ENCODE measurements at places on chromosomes 6 and 20.

DNA sequence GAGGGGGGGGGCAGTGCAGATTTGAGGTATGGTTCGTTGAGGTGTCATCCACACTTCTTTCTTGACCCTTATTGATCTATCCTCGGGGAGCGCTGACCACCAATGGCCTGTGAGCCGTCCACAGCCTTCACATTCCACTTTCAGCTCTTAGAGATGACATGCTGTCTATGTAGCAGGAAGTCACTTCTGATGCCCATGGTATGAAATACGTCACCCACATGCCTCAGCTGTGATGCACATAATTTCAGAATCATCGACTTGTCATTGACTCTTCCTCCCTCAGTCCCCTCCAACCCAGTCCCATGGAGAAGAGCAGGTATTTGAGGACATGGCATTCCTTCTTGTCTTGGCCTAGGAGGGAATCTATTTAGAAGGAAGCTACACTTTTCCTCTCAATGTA, 4.7 kb upstream of the ADGRF5 start:
- DNase-seq, result no peak

- no peak for DNase-seq
Measured at GRCh38 chr6:139698526-139699176, 324.2 kb upstream of the CITED2 start.

DNA sequence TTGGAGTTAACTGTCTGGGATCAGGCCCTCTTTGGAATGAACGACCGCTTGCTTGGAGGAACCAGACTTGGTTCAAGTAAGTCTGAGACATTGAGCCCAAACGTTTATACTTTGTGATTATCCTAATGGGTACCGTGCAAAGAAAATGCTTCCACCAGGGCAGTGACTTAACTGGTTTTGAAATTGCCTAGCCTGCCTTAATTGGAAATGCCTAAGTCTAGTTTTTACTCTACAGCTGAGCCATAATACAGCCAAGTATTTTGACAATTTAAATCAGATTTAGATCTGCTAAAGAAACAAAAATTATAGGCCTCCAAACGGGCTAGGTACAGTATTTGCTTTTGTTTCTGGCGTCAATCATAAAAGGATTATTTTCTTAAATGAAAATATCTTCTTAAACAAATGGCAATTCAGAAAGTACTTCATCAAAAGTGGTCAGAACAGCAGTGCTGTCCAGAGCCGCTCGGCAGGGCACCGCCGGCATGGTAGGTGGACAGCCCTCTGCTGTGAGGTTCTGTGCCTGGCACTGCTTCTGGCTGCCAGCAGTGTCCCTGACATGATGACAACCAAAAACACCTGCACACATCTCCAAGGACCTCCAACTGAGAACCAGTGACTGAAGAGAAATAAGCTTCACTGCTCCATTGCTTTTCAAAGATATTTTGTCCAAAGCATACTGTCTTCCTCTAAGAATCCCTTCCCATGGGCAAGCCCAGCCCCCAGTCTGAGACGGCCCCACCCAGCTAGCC, 55.6 kb downstream of the EZR start:
- no peak for DNase-seq

- no peak for DNase-seq
Measured at GRCh38 chr6:118705544-118706491, 54.4 kb upstream of the CEP85L start.

DNA sequence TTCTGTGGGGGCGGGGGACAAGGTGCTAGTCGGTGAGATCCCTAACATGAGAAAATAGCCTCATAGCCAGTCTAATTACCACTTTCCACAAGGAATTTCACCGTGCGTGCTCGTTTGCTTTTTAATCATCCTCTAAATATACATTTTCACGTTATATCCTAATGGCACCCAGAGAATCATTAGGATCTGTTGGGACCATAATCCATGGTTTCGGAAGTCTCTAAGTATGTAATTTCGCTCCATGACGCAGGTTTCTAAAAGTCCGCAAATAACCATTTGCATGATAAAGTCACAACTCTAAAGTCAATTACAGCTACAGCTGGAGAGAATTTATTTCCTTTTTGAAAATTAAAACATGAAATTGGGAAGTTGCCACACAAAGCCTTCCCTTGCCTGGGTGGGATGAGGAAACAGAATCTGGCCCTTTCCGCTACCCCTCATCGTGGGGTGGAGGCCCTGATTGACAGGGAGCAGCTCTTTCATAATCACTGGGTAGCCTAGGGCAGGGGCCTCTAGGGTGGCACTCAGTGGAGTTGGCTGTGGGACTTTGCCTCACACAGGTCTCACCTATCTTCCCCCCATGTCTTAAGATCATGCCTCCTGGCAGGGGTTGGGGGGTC, 81.9 kb downstream of the LRFN2 start:
- DNase-seq, result no peak

DNA sequence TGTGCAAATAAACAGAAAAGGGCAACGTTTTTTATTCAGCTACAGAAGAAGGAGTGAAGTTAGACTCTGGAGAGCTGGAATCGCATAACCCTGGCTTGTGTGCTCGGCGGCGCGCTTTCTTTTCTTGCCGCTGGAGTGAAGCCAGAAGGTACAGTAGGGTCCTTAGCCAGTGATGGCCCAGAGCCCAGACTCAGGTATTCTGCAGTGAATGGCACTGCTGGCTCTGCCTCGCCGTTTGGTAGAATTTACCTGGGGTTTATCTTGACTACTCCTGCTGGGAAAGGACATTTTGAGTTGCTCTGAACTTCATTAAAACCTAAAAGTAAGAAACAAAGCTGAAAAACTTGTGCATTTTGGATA, 56.9 kb upstream of the TIAM2 start:
- DNase-seq, result no peak

- no peak for DNase-seq
Measured at GRCh38 chr6:76702187-76702586, 629.7 kb upstream of the IMPG1 start.

DNA sequence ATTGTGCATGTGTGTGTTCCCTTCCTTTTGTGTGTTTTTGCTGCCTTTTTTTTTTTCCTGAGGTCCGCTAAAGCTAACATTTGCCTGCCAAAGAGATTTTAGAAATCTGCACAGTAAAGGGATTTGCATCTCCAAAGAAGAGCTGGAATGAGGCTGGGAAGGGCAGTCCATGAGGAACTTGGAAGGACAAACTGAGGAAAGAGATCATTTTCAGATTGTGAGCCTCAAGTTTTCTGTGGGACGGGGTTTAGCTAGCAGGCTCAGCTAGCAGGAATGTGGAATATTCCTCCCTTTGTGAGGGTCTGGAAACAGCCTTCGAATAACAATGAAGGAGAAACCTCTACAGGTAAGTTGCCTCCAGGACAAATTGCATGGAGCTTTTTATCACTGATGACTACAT, 3.8 kb downstream of the INSM1 start:
- no peak for DNase-seq

DNA sequence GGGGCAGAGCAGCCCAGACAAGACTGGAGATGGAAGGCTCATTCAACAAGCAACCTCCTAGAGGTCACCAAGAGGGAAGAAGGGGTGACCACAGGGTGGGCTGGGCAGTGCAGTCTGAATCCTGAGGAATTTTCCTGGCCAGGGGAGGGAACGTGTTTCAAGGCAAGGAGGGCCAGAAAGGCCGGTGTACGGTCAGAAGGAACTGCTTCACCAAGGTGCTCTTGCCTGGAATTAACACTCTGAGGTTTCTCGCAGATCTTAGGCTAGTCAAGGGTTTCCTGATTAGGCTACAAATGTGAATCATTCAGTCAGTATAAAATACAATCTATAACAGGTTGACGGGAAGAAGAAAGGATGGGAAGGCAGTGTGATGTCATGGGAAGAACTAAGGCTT, 199.3 kb downstream of the LRFN2 start:
- no peak for DNase-seq

- DNase-seq, result no peak
Measured at GRCh38 chr6:41636833-41637193, 1.5 kb upstream of the MDFI start.

DNA sequence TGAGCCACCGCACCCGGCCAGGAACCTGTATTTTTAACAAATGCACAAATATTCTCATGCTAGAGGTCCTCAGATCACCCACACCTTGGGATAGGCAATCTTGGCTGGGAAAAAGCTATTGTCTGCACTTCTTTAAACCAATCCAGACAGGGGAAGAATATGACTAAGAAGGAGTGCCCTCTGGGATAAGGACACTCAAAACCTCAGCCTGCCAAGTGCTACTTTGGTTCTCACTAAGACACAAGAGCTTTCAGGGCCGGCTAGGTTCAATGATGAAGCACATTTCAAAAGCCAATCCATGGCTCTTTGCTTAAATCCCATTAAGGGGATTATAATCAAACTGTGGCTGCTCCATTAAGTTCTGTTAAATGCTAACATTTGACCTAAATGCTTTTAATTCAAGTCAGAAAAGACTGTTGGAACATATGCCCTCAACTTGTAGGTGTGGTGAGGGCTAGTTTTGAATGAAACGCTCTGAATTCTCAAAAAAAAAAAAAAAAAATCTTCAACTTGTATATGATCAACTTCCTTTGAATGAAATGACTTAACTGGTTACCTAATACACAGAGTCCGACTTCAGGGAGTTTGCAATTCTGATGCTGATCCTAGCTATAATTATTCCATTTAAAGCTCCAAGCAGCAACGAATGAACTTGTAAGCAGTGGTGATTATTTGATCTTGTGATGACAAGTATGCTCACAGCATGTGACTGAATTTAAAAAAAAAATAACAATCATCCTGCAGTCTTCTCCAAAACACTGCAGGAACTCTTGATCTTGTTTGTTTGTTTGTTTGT, 56.6 kb downstream of the SLC23A2 start:
- no peak for DNase-seq

DNA sequence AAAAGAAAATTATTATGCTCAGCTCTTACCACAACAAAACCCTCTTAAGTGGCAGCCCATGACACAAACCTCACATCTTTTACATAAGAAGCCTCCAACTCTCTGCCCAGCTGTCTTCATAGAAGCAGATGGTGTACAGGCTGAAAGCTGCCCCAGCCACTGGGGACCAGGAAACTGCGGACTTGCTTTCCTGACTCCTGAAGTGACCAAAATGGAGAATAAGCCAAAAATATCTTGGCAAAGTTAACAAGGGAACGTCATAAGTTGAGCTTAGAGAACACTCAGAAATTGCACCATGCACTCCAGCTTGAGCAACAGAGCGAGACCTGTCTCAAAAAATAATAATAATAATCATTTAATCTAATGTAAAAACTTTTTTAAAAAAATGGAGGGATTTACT, 160.3 kb upstream of the CDYL start:
- no peak for DNase-seq

DNA sequence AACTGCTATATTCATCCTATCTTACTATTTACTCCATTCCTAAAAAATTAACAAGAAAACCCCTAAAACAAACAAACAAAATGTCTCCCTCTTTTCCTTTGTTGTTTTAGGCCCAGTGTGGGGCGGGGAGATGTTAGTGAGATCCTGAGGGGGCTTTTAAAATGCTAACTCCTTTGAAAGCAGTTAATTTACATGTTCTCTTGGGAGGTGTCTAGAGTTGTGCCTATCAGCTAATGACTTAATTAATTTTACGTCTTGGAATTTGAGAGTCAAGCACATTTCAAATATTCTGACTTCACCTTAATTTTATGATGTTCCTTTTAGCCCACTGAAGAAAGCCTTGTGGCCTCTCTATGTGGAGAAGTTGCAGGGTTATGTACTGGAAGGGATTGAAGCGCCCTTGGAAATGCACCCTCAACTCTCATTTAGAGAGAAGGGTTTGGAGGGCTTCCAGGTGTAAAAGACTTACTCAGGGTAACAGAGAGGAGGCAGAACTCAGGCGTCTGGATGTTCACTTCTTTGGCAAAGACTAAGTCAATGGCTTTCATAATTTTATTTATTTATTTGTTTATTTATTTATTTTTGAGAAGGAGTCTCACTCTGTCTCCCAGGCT, 4.9 kb downstream of the SASH1 start:
- no peak for DNase-seq

DNA sequence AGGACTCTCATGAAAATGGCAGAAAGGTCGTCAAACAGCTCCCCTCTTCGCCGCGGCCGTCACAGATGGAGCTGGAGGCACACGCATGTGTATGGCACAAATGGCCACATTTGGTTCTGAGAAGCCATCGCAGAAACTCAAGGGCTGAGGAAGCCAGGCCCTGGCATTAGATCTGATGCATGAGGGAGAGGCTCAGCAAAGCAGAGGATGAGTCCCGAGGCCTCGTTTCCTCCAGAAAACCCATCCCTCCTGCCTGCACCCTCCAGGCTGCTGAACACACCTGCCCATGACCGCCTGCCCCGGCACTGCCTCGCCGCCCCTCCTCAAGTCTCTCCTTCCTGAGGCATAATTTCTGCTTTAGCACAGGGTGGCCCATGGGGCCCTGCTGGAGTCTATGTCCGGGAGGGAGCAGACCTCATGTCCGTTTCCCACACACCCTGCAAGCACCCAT, 240.3 kb downstream of the DLL1 start:
- DNase-seq, result no peak
